ENCODE measurements at places on chromosomes 16 and 17. TPM values are rescaled to one million over a fixed set of nuclear protein-coding genes. Genes with fewer than 3 reads are reported as not detected.

C16orf95 gene
- 0.44 TPM for total RNA-seq

THRA gene
- 76.7 TPM for total RNA-seq

RETREG3 gene
- total RNA-seq: 43.1 TPM

ABI3 gene
- 14.4 TPM for total RNA-seq

DCAF7 gene
- 33.3 TPM for total RNA-seq

RHBDF2 gene
- 58.1 TPM for total RNA-seq

ASGR1 gene
- 0.21 TPM for total RNA-seq

All from tibial nerve (tissue), 4 donors.